ENCODE measurements at places on chromosomes 11 and 22.
A peak's percentile ranks its signal among the peaks of the same experiment; 100 is the strongest.

- DNase-seq: no peak
Measured at GRCh38 chr11:134202661-134203060, 21.1 kb downstream of the NCAPD3 start.

DNA sequence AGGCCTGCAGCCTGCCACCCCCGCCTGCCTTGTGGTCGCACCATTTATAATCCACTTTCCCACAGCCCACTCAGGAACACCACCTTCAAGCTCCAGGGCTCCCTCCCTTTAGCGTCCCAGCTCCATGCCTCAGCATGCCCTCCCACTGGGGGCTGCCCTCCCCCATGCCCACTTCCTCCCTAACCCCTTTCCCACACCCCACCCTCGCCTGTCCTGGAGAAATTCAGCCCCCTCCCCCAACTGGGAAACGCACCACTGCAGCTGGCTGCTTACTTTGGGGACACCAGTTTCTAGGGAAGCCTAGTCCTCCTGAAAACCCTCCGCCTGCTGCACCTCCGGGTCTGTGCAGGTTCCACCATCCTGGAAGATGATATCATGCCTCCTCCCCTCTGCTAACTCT lies 3.4 kb upstream of the YPEL1 start:
- no peak for DNase-seq

DNA sequence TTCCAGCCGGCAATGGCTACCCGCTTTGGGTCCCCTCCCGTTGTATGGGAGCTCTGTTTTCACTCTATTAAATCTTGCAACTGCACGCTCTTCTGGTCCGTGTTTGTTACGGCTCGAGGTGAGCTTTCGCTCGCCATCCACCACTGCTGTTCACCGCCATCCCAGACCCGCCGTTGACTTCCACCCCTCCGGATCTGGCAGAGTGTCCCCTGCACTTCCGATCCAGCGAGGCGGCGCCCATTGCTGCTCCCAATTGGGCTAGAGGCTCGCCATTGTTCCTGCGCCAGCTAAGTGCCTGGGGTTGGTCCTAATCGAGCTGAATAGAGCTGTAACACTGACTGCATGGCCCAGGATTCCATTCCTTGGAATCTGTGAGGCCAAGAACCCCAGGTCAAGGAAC lies 359.9 kb downstream of the CTTN start:
- DNase-seq: no peak

DNA sequence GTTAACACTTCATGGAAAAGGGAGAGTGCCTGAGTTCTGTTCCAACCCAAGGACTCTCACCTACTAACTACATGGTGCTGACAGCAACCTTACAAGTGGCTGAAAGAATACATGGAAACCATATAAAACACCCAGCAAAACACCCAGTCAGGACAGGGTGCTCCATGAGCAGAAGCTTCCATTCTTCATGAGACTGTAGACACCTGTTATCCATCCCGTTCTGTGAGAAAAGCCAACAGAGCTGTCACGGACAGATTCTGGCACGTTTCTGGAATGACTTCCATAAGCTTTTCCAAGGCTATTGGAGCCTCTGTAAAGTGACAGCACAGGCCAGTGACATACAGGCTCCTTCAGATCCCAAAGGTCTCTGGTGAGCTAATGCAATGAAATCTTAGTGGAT lies 23.2 kb downstream of the PRR14L start:
- DNase-seq: no peak

- DNase-seq: no peak
Measured at GRCh38 chr22:50250249-50250554, 863 bp downstream of the HDAC10 start.

GRCh38 chr11:86708669-86709068 lies 36.3 kb upstream of the ME3 start:
- DNase-seq: no peak

DNA sequence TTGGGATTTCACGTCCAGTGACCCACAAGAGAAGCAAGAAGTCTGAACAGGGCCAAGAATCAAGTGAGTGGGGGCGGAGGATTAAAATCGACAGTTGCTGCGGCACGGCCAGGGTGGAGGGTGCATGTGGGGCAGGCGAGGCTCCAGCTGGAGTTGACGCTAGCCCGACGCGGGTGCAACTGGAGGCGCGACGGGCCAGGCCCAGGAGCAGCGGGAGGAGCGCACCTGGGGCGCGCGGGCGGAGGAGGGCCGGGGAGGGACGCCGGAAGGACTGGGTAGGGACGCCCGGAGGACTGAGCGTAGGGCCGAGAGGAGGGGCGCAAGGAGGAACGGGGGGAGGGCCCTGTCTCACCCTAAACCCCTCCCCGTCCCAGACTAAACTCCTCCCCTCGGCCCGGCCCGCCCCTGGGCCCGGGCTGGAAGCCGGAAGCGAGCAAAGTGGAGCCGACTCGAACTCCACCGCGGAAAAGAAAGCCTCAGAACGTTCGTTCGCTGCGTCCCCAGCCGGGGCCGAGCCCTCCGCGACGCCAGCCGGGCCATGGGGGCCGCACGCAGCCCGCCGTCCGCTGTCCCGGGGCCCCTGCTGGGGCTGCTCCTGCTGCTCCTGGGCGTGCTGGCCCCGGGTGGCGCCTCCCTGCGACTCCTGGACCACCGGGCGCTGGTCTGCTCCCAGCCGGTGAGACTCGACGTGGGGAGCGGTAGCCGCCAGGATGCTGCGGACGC lies at the start of gene IL17RA:
TSS of gene IL17RA (plus strand) at position 447 of the 723 bp plus-strand sequence. CDS start at position 539, 92 bp downstream.
- peak; percentile 82 for DNase-seq

GRCh38 chr11:19878520-19878919 lies 165.9 kb downstream of the NAV2 start:
- no peak for DNase-seq
